ENCODE measurements at places on chromosomes 5 and 9. TPM values are rescaled to one million over a fixed set of nuclear protein-coding genes. Genes with fewer than 3 reads are reported as not detected.

LRRC26 gene
- not detected for total RNA-seq

SLC45A2 gene
- not detected for total RNA-seq

GPR151 gene
- total RNA-seq = not detected

CHSY3 gene
- 3.3 TPM for total RNA-seq

SMIM33 gene
- not detected for total RNA-seq

SREK1 gene
- total RNA-seq = 134 TPM

SNCB gene
- not detected for total RNA-seq
